ENCODE measurements at places on chromosomes 1 and 21. TPM values are rescaled to one million over a fixed set of nuclear protein-coding genes. Genes with fewer than 3 reads are reported as not detected.
A peak's percentile ranks its signal among the peaks of the same experiment; 100 is the strongest.

- no peak for DNase-seq
Observed at GRCh38 chr1:95145493-95145892, 28.3 kb downstream of the TLCD4 start.

DNA sequence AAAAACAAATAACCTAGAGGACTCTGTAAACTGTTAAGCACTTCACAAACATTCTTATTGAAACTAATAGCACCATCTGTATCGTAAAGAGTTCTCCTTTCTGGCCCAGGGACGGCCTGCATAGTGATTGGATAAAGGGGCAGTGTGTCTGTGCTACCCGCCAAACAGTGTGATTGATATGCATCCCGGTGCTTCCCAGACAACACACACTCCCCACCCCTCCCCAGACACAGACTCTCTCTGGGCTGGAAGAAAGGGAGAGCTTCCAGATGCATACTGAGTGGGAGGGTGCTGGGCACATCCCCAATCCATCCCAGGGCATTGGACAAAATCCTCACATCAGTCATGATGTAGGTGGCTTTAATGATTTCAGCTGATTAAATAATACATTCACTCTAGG is 3.7 kb downstream of the HSD11B1 start:
- DNase-seq = no peak

DNA sequence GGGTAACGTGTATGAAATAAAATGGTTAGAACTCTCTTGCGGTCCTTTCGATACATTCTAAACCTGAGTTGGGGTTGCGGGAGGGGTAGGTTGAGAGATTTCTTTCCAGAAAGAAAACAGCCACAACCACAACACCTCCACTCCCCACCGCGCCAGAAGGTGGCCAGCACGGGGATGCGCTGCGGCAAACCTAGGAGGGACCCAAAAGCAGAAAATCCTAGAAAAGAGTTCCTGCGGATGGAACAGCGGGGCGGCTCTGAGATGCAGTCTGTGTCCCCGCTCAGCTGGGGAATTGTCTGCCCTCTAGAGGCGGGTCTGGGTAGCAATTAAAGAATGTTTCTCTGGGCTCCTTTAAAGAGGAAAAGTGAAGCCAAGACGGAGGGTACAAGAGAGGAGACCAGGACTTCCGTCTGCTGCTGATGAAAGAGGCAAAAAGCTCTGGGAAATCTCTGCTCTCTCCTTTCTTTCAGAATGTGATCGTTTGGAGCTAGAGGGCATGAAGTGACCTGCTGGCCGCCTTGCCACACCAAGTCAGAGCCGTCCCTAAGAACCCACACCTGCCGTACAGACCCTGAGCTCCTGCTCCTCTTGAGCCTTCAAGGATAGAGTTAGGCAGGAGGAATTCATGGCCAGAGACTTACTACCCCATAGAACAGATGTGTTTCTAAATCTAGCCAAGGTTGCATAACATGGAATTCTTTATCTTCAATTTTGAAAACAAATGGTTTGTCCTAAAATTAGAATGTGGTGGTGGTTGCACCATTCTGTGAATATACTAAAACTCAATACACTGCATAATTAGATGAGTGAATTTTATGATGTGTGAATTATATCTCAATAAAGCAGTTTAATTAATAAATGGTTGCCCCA is 46.5 kb upstream of the COA6 start:
- DNase-seq = peak; percentile 66

GRCh38 chr1:79042117-79042516 is 35.6 kb upstream of the ADGRL4 start:
- DNase-seq = no peak

DNA sequence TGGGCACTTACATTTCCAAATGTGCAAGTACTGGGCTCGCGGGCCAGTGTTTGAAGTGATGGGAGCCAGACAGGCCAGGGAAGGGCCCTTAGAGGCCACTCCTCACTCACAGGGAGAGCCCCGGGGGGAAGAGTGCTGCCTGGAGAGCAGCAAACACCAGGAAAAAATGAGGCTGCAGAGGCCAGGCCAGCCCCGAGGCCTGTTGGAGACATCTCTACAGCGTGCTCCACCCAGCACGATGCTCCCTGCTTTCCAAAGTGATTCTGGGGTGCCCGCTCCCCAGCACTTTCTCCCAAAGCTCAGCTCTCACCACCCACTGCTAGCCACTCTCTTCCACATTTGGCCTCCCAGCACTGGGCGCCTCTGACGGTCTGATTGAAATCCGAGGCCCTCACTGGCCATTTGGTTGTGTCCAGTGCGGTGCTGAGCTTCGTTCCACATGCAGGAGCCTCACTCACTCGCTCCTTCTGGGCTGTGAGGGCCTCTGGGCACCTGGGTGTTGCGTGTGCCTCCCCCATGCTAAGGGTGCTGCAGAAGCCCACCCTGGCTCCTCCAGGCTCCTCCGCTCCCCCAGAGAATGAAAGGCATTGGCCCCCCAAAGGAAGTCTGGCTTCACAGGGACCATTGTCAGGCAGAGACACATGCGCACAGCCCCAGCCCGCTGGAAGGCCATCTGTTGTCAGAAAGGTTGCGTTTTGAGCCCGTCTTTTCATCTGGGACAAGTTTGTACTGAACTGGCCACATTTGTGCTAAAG is 385.4 kb upstream of the VAMP3 start:
- peak; percentile 12 for DNase-seq

DNA sequence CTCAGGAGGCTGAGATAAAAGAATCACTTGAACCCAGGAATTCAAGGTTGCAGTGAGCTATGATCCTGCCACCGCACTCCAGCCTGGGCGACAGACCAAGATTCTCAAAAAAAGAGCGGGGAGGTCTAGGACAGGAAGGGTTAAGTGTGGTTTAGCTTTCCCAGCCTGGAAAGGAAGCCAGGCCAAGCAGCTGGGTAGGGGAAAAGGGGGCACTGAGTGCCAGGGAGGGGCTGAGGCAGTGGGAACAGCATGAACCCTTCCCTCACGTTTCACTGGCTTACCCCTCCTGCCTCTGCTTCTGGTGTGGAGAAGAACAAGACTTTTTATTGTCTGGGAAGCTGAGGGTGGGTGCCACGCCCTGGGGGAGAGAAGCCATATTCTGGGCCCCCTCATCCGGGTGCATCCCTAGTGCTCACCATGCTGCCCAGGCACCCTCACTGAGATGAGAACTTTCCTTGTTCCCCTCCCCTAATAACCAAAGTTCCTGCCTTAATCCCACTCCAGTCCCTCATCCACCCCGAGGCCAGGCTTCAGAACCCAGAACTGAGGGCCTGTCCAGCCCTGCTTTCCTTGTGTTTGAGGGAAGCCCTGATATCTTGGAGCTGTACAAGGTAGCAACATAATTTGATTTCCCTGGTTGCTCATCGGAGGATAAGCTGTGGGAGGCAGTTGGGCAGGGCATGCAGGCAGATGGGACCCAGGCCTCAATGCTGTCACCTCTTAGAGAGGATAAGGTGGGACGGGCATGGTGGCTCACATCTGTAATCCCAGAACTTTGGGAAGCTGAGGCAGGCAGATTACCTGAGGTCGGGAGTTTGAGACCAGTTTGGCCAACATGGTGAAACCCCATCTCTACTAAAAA is 2.0 kb upstream of the LMNA start:
- peak; percentile 19 for DNase-seq

- DNase-seq = peak; percentile 22
Observed at GRCh38 chr21:38228115-38228514, 28.7 kb upstream of the KCNJ15 start.

GRCh38 chr21:36237441-36237840 is 80.8 kb downstream of the DOP1B start:
- no peak for DNase-seq

DNA sequence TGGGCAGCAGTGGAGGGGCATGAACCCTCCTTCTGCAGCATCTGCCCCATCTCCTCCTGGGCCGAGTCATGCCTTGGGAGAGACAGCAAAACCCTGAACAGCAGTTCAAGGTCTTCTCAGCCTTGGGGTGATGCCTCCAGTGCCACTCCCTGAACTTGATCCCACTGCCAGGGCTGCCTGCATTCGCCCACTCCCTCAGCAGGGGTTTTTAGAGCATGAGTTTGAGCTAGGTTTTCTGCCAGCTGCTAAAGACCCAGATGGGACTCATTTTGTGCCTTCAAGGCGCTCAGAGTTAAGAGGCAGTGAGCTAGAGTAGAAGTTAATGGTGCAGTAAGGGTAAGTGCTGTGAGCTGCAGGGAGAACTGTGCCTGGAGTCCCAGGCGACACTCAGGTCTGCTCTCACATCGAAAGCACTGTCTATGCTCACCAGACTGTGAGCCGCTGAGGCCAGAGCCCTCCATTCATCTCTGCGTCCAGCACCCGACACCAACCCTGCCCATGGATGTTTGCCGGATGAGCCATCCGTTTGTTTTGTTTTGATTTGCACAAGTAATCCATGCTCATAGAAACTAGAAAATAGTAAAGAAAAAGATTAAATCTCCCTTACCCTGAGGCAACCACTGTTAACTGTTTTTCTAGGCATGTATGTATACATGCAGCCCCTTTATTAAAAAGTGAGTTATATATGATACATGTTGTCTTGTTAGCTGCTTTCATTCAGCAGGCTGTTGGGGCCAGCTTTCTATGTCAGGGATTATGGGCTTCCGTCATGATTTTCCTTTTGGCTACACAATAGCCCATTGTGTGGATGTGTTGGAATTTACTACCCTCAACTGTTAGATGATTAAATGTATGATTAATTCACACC is 67.8 kb downstream of the VPS26C start:
- no peak for DNase-seq

- peak; percentile 89 for DNase-seq
Observed at GRCh38 chr1:84847253-84848250, 45.5 kb downstream of the LPAR3 start.

GRCh38 chr1:174850726-174851125 is 149.0 kb upstream of the CACYBP start:
- no peak for DNase-seq

DNA sequence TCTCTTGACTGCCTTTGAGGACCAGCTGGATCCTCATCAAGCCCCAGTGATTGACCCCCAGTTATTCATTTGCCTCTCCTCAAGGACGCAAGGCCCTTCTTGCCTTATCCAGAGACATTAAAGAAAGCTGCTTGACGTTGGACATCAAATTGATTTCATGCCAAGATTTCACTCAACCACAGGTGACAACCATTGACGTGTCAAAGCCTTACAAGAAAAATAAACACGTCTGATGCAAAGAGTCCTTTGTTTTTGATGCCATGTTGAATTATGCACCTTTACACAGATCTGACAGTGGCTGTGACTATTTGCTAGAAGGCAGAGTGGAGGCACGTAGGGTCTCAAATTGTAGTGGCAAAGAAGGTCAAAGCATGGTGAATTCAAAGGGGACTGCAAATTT is 666.2 kb upstream of the CAMK1G start:
- DNase-seq = no peak

DNA sequence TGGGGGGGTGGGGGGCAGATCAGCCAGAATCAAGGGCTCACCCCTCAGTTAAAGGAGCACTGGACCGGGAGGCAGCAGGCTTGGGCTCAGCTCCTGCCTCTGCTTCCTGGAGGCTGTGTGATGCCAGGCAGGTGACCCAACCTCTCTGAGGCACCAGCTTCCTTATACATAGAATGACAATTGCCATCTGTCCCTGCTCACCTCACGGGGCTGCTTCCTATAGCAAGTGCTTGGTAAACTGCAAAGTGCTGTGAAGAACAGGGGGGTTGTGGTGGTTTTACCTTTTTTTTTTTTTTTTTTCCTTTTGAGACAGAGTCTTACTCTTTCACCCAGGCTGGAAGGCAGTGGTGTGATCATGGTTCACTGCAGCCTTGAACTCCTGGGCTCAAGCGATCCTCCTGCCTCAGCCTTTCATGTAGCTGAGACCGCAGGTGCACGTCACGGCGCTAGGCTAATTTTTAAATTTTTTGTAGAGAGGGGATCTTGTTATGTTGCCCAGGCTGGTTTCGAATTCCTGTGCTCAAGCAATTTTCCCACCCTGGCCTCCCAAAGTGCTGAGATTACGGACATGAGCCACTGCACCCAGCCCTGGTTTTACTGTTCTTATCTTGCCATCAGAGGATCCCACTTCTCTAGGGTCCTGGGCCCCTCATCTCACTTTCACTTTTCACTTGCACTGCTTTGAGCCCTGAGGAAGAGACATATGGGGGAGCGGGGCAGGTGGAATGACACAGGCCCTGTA is 11.6 kb downstream of the KCNQ4 start:
- DNase-seq = no peak

DNA sequence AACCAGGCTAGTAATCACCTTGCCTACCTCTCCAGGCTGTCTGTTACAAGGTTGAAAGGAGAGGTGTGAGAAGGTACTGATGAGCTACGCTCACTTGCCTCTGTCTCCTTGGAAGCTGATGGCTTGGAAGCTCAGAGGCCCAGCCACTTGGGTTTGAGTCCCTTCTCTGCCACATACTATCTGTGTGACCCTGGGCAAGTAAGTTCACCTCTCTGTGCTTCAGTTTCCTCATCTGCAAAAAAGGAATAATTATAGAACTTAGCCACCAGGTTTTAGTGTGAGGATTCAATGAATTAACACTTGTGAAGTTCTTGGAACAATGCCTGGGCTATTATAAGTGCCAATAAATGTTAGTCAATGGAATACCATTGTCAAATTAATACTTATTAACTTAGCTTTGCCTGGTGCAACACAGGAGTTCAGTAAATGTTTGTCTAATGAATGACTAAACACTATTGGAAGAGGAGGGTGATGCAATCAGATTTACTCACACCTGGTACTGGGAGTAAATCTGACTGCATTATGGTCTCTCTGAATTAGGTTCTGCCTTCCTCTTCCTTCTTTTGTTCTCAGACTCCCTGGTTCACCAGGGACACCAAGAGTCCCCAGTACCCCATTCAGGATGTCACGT is 55.5 kb downstream of the TRABD2B start:
- DNase-seq = no peak

C1QA gene
- total RNA-seq = 38.5 TPM

HMGB4 gene
- total RNA-seq = not detected

ESPN gene
- 98.0 TPM for total RNA-seq

VCAM1 gene
- total RNA-seq = 7.4 TPM

SMIM1 gene
- total RNA-seq = 2.4 TPM

MIXL1 gene
- total RNA-seq = not detected

LINGO4 gene
- total RNA-seq = 0.13 TPM
